Right lobe of liver (tissue), 6 donors: ENCODE measurements at places on chromosomes 1 and 21.

DNA sequence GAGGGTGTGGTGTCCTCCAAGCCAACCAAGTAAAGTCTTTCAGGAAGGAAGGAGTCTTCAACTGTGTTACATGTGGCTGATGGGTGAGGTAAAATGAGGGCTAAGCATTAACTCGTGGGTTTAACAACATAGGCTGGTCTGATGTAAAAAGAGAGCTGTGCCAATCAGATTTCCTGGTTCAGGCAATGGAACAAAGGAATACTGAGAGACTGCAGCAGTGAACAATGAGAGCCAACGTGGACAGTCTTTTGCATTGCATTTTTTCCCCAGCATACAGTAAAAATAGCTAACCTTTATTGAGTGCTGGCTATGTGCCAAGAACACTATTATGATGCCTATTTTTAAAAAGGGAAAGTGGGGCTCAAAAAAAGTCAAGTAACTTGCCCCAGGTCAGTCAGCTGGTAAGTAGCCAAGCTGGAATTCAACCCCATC is 31.1 kb downstream of the DLGAP3 start:
- no peak for DNase-seq

GRCh38 chr1:109350655-109351054 is 43.8 kb upstream of the MYBPHL start:
- DNase-seq = no peak

- DNase-seq = no peak
These were observed 19.7 kb downstream of the BCAR3 start for GRCh38 chr1:93661829-93662474.

GRCh38 chr1:182210417-182210816 is 148.9 kb upstream of the ZNF648 start:
- DNase-seq = no peak

- DNase-seq = no peak
These were observed 24.8 kb downstream of the TGFB2 start for GRCh38 chr1:218369688-218370511.

DNA sequence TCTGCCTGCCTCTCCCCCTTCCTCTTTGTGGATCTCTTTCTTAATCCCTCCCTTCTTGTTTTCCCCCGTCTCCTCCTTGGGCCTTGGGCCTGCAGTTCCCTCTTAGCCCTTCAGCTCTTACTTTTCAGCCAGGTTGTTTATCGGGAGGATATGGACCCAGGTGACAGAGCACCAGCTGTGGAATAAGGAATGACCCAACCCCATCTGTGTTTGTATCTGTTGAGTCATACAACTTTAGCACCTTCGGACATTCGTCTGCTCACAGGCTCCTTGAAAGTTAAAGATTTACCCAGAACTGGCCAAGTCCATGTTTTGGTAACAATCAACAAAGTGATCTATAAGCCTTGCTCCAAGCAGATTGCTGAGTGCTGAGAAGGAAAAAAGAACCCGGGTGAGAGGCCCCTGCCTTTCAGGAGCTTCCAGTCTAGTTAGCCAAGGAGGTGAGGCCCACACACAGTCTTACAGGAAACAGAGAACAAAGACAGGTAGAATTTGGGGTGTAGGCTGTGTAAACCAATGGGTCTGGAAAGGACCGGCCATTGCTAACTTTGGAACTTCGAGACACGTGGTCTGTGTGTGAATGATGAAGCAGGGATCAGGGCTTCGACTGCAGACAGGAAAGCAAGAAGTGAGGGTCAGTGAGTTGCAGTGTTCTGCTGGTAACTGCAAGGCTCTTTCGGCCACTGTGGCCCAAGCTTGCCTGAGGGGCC is 66.7 kb upstream of the F3 start:
- DNase-seq = no peak

DNA sequence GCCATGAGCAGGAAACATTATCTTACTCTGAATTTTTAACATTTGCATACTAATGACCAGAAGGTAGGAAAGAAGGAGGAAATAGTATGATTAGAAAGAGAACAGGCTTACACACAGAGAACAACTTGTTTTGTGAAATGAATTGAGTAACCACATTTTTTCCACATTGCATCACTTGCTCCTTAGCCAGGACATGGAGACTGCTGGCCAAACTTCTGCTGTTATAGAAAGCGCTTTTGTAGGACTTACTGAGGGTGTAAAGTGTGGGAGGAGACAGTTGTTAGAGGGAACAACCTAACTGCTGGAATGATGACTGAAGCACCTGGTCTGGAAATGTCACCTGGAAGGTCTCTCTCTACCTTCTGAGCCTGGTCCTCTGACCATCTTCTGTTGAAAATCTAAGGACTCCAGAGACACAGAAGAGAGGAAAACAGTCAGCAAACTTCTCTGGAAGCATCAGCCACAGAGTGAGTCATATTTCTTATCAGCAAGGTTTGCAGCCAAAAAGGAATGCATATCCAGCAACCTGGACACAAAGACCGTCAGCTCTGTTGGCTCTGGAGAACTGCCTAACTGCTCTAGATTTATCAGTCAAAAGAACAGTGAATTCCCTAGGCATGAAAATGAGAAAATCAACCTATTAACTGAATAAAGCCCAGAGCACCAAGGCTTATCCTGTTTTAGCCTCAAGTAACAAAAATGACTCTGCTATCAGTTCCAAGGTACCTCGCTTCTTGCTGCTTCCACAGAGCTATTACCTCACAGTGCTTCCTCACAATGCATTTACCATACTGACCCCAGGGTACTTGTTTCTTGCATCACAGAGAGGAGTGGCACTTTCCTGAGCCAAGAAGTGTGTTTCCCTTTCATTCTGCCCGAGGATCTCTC is 88.0 kb upstream of the SLFNL1 start:
- DNase-seq = no peak

DNA sequence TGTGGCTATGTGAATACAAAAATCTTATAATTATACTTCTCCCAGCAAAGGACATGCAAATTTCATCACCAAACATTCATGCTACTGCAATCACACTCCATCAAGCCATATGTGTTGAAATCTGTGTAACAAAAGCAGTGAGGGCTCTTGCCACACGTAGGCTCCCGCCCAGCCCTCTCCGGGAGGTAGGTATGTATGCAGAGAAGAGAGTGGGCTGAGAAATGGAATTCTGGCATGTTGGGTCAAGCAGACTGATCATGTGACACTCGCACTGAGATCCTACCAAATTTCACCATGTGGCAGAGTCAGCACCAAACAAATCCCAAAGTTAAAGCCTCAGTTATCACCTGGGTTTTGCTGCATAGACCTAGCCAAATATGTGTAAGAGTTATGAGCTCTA is 49.7 kb downstream of the APP start:
- DNase-seq = no peak

DNA sequence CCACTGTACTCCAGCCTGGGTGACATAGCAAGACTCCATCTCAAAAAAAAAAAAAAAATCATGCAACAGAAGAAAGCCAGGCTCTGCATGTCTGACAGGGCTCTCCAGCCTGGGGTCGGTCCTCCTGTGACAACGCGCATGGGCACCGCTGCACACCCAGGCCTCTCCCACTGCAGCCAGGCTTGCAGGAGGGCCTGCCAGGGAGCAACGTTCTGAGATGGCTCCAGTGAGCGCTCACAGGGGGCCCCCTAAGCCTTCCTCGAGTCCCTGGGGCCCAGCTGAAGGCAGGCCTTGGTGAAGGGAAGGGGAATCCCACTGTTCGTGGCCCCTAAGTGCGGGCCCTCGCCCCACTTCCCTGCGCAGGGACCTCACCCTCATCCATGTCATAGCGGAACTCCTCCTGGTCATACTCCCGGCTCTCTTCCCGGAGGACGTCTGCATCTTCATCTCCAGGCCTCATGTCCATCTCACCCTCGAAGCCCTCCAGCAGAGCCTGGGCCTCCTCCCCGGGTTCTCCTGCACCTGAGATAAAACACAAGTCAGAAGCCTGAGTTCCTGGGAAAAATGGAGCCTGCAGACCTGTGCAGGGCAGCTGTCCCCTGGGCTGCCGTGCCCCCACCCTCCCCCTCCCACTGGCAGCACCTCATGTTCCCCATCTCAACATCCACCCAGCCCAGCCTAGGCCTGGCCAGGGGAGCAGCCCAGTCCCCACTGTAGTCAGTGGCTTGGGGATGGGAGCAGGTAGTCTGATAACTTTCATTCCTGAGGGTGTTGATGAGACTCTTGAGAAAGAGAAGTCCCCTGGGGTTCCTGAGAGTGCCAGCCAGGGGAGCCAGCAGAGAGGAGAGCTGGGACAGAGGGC is 20.3 kb downstream of the RSPH1 start:
- no peak for DNase-seq

DNA sequence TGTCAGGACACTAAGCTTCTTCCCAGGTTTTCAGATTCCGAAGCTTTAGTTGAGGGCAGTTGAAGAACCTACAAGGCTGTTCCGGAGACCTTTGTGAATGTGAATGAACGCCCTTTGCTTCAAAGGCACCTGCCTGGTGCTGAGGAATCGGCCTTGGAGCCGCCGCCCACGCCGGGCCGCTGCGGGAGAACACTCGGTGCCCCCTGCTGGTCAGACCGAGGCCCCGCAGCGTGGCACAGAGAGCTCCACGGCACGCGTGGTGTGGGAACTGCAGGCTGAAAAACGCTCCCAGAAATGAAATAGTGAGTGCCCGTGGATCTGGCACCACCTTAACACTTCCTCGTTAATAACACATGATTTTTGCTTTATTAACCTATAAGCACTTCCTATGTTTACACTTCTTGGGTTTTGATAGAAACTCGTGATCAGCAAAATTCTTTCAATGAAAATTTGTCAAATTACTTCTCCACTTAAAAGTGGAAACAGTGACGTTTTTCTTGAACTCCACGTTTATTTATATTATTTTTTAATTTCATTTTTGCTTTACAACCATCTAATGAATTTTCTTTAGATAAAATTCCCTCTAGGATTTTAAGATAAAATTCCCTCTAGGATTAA is 460.6 kb downstream of the DSCAM start:
- DNase-seq = peak; percentile 61

DNA sequence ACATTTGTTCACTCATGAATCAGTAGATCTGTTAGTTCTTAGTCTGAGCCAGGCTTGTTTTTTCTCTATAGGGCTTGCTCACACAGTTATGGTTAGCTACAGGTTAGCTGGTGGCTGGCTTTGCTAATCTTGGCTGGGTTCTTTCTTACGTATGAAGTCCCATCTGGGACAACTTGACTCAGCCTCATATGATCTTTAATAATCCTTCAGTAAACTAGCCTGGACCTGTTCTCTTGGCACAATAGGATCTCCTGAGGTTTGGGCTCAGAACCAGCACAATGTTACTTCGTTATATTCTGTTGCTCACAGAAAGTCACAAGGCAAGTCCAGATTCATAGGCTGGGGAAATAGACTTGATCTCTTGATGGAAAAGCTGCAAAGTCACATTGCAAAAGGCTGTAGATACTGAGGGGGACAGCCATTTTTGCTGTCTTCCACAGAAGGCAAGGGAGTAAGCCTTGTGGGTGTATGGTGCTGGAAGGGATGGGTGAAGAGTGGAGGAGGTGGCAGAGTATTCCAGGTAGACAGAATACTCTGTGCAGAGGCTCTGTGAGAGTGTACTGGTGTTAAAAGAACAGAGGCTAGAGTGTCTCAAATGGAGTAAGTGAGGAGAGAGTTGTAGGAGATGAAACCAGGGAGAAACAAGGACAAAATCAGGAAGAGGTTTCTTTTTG is 24.4 kb downstream of the EFCAB7 start:
- DNase-seq = no peak

DNA sequence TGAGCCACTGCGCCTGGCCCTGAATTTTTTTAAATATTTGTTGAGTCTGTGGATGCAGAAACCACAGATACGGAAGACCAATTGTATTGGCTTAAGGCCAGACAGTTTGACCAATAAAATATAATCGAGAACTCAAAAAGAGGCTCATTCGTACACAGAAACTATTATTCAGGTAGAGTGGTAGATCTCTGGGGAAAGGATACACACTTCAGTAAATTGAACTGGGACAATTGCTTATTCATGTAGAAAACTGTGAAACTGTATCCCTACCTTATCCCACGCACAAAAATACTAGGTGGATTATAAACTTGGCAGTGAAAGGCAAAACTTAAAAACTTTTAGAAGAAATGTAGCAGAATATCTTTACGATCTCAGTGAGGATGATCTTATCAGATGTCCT is 25.0 kb upstream of the SHE start:
- DNase-seq = no peak

GRCh38 chr1:7478809-7479499 is 292.1 kb upstream of the VAMP3 start:
- peak; percentile 54 for DNase-seq

DNA sequence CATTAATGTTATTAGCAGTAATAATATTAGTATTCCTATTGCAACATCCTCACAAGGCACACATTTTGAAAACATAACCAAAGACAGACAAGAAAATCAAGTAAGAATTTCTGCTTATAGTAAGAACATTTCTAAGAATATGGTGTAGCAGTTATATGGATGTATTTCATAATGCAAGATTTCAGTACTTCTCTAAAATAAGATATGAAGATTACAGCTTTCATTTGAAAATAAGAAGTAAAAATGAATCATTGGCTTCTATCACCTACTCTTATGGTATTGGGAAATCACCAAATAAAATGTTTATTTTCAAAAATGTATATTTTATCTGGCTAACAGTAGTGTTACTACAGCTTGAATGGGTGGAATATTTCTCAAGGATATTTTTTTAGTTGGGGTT is 103.8 kb upstream of the USP25 start:
- DNase-seq = no peak

DNA sequence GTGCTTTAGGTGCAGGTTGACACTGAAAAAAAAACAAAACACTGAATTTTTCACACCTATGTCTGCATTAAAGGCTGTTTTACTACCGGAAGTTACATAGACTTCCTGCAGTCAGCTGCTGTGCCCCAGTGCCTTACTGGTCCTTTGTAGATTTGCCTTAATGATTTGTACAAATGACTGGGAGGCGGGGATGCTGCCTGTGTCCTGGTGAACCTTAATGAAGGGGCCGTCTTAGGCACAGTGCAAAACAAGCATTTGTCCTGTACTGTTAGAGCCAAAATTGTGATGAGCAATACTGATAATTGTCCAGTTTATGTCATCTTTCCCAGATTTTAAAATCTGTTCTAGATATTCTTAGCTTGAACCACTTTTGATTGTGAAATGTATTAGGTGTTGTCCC is 90.9 kb upstream of the PGD start:
- no peak for DNase-seq

DNA sequence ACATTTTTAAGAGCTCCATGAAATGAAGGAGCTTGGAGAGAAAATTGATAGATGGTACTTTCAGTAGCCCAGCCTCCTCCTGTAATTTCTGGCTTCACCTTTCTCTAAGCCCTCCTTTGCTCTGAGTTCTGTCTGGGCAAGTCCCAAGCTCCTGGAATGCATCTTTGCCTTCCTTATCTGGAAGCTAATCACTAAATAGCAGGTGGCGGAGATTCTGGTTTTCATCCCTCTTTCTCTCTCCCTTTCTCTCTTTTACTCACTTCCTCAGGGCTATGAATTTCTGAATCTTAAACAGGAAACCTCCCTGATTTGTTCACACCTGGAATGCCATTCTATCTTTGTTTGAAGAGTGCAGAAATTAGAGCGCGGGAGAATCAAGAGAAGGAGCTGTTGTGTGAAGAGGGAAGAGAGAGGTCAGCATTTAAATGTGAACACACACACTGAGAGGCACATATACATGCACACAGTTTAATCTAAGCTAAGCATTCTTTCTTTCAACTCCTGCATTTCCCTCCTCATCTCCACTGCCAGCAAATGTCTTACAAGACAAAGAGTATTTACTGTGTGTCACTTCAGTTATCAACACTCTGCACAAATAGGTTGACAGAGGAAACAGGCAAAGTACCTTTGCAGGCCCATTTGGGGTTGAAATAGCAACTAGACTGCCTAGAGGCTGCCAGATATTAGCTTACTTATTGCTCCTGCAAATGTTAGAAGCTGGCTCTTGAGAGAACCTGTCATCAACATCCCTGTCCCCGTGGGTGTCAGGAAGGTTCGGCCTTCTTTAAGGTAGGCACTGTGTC is 199.4 kb upstream of the CAMK1G start:
- DNase-seq = no peak
